HFFc6 (cell line): ENCODE measurements at places on chromosomes 2 and 18. TPM values are rescaled to one million over a fixed set of nuclear protein-coding genes. Genes with fewer than 3 reads are reported as not detected.

Gene TCF23
- not detected in 3 replicates for total RNA-seq

Gene CNGA3
- 0.18 to 0.87 TPM (median 0.54 TPM) in 3 replicates for total RNA-seq

Gene SERPINB8
- 35.5 to 40.5 TPM (median 38.9 TPM) in 3 replicates for total RNA-seq

Gene NR4A2
- total RNA-seq, result 2.1 to 6.4 TPM (median 2.9 TPM) in 3 replicates

Gene LINC00305
- total RNA-seq, result not detected in 3 replicates

Gene CDCA7
- 5.9 to 9.7 TPM (median 7.0 TPM) in 3 replicates for total RNA-seq

Gene SMAD7
- 29.6 and 35.0 TPM in 2 replicates for total RNA-seq

Gene DAPL1
- not detected in 3 replicates for total RNA-seq

Gene CD8A
- not detected in 3 replicates for total RNA-seq

Gene TPO
- not detected in 2 replicates for total RNA-seq

Gene C2orf15
- total RNA-seq, result not detected in 3 replicates

Gene GKN2
- not detected in 3 replicates for total RNA-seq

Gene MEP1B
- not detected in 3 replicates for total RNA-seq

Gene BARD1
- total RNA-seq, result 11.0 to 21.2 TPM (median 13.9 TPM) in 3 replicates

Gene LYG2
- not detected in 3 replicates for total RNA-seq

Gene RAB6C
- total RNA-seq, result not detected in 3 replicates

Gene PDCD1
- not detected in 3 replicates for total RNA-seq

Gene CYTIP
- not detected in 3 replicates for total RNA-seq

Gene CFC1
- total RNA-seq, result not detected in 3 replicates

Gene RPRM
- total RNA-seq, result not detected in 3 replicates

Gene GKN1
- not detected in 3 replicates for total RNA-seq

Gene ACKR3
- total RNA-seq, result 0.12 TPM in 1 of 3 replicates, not detected in the others

Gene NEB
- under 0.01 TPM in 1 of 3 replicates, not detected in the others for total RNA-seq

Gene GATA6
- 0.28 to 1.6 TPM (median 0.30 TPM) in 3 replicates for total RNA-seq

Gene C2orf78
- not detected in 3 replicates for total RNA-seq

Gene OTOF
- not detected in 2 replicates for total RNA-seq

Gene CETN1
- not detected in 3 replicates for total RNA-seq

Gene RAD51AP2
- total RNA-seq, result not detected in 3 replicates

Gene COL6A3
- 435 to 750 TPM (median 579 TPM) in 3 replicates for total RNA-seq
